ENCODE measurements at places on chromosomes 2 and 18.

GRCh38 chr2:99520813-99521212, 31.0 kb upstream of the REV1 start:
- DNase-seq, result no peak

GRCh38 chr2:29000956-29001355, 19.9 kb downstream of the TOGARAM2 start:
- DNase-seq, result no peak

GRCh38 chr18:79545736-79546171, 133.8 kb upstream of the CTDP1 start:
- DNase-seq, result no peak

GRCh38 chr2:190186238-190186637, 123.7 kb upstream of the MSTN start:
- DNase-seq, result no peak

DNA sequence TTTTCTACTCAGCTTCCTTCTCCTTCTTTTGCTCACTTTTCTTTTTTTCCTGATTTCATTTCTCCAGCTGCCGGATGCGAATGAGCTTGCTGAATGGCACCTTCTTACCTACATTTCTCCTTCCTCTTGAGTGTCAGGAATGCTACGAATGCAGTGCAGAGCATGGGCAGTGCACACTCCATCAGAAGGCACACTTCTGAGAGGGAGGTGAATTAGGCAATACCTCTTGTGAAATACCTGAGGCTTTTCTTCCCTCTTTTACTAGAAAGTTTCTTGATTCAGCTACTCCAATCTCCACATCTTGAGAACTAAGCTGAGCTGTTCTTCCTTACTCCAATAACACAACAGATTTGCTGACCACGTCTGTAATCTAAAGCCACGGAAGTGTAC, 51.1 kb downstream of the PLEKHM3 start:
- DNase-seq, result no peak

DNA sequence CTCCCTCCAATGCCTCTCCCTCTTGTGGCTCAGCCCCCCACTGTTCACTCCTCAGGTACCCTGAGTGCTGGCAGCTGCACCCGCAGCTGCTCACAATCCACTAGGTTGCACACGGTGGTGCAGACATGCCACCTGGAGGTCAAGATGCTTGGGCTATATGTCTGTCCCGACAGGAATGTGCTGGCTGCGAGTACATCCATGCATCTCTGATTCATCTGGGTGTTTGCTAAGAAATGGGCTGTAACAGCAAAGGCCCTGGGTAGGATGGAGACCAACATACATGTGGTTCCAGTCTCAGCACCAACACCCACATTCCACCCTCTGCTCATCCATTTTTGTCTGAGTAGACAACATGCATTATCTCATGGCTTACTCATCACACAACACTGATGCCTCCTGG, 31.3 kb downstream of the ANKMY1 start:
- DNase-seq, result no peak

- DNase-seq, result no peak
Measured at GRCh38 chr2:98555696-98556095, 52.6 kb downstream of the COA5 start.

Measured in activated CD4-positive, alpha-beta T cell treated with anti-CD3 and anti-CD28 coated beads, Interleukin-2, Interleukin-6, amounts not matched to agents 100 ng/mL and 50 ng/mL, durations not matched to agents 16 hours and 8 hours (primary cell).